ENCODE measurements at places on chromosomes 3 and 15.

- DNase-seq = no peak
These were observed 60.8 kb downstream of the PLOD2 start for GRCh38 chr3:146100180-146100579.

DNA sequence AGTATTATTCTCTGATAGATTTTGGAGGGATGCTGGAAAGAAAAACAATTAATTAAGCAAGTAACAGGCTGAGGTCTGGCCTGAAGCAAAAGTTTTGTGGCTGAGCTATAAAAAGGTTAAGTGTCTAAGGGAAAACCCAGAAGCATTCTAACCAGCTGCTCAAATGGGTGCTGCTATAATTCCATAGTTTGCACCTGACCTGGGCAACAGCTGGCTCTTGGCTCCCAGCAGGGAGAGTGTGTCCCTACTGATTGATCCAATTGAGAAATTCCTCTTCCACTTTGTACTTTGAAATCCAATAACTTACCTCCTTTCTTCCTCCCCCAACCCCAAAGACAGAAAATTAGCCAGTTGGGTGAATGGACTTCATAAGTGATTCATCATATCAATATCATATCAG lies 27.7 kb upstream of the SMAD3 start:
- no peak for DNase-seq

DNA sequence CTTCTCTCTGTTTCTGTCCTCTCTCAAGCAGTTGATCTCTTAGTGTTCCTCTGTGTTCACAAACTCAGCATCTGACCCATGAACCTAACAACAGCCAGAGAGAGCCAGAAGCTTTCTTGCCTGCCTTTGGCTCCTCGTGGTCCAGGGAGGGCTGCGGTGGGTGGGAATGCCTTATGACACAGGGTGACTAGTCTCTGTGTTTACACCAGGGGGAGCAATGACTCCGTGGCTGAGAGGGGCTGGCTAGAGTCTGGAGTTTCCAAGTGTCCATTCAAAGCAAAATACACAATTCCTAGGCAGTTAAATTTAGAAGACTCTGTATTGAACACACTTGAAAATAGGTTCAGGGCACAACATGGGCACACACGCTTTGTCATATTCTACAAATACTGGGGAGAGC lies 370.0 kb upstream of the FRG2C start:
- no peak for DNase-seq

DNA sequence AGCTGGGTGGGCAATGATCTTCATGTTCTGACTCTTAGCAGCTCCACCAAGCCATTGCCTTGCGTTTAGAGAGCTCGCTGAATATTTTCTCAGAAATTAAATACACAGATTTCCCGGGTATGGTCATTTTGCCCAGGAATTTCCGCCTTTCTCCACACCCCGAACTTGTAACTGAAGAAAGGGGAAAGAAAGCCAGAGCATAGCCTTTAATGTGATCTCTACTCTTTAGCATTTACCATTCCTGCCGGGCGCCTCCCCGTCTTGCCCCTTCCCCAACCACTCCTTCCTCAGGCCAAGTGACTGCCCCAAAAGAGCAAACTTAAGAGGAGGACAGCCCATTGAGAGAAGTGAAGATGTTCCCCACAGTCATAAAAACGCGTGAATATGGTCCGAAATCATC lies 53.1 kb downstream of the LMCD1 start:
- no peak for DNase-seq
